Brain microvascular endothelial cell (primary cell): ENCODE measurements at places on chromosomes 11 and 22.

- DNase-seq = no peak
Measured at GRCh38 chr11:9820260-9820659, 156.4 kb downstream of the SWAP70 start.

DNA sequence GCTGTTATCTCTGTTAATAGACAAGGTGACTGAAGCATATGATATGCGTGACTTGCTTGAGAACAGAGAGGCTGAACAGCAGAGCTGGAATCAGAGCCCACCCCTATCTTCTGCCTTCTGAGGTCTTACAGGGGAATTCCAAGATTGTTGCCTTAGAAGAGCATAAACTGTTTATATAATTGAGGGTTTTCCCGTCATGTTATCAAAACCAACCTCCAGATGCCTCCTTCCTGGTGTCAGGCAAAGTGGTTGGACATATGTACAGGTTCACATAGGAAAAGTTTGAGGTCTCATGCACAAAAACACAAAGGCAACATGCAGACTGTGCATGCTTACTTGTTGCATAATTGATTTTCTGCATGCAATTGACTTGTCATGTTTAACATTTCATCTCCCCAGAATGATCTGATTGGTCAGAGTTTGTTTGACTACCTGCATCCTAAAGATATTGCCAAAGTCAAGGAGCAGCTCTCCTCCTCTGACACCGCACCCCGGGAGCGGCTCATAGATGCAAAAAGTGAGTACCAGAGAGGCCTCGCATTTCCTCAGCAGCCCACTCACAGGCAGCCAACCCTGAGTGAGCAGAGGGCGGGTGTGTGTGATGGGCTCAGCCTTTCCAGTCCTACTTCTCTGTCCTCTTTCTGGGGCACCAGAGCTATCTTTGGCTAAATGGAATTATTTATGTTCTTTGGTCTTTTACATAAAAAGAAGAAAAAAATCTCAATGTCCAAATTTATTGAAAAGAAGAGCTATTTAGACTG, 88.9 kb downstream of the BMAL1 start:
- DNase-seq = no peak

- DNase-seq = no peak
Measured at GRCh38 chr11:72373163-72373562, 61.2 kb downstream of the CLPB start.

DNA sequence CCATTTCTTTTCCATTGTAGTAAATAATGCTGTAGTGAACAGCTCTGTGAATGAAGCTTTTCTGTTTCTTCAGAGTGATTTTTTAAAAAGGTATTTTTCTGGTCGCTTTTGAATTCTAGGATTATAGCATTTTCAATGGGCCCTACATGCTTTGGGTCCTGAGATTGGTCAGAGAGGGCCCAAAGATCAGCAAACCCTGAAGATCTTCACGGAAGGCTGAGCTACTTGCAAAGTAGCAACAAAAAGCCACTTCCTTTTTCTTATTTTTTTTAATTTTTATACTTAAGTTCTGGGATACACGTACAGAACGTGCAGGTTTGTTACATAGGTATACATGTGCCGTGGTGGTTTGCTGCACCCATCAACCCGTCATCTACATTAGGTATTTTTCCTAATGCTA, 200.5 kb downstream of the FAT3 start:
- no peak for DNase-seq

DNA sequence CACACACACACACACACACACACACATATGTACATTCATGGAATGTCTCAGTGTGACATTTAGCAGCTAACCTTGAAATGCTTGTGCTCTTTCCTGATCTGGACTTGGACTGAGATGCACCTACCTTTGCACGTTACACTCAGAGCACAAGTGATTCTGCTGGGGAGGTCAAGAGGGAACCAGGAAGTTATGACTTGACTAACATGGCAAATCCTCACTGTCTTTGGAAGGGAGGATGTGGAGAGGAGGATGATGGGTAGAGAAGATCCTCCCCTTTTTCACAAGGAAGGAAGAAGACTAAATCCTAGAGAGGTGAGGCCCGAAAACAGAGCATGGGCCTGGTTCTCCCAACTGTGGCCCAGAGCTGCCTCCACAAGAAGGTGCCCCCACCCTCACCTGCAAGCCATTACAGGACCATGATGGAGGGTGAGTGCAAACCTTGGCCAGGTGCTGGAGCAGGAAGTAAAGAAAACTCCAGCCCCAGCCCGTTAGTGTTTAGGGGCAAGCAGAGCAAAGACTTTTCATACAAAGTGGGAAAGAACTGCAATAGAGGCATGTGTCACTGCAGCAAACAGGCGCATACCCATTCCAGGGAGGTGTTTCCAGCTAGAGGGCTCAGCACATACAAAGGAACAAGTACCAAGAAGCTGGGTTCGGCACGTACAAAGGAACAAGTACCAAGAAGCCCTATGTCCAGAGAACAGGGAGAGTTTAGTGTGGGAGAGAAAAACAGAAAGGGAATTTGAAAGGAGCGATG, 26.4 kb downstream of the SCN4B start:
- DNase-seq = no peak

- DNase-seq = peak; percentile 12
Measured at GRCh38 chr11:16605389-16605893, 133.0 kb upstream of the C11orf58 start.

DNA sequence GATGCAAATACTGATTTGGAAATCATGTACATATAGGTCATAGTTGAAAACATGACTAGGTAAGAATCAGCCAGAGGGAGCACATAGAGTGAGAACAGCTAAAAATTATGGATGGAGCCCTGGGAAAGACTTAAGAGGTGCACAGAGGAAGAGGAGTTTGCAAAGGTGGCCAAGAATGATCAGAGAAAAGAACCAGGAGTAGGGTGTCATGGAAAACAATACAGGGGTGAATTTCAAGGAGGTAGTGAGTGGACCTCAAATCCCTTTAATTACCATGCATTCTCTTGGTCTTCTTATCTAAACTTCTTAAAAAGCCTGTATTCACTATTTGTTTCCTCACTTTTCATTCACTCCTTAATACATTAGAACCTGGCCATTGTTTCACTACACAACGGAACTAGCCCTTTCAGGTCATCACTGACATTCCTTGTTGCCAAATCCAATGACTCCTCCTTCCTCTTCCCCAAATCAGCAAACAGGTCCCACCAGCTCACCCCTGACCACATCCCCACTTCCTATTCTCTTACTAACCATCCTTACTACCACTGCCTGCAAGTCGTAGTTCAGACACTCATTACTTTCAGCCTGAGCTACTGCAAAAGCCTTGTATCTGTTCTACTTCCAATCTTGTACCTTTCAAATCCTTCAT, 22.6 kb downstream of the BUD13 start:
- DNase-seq = no peak

DNA sequence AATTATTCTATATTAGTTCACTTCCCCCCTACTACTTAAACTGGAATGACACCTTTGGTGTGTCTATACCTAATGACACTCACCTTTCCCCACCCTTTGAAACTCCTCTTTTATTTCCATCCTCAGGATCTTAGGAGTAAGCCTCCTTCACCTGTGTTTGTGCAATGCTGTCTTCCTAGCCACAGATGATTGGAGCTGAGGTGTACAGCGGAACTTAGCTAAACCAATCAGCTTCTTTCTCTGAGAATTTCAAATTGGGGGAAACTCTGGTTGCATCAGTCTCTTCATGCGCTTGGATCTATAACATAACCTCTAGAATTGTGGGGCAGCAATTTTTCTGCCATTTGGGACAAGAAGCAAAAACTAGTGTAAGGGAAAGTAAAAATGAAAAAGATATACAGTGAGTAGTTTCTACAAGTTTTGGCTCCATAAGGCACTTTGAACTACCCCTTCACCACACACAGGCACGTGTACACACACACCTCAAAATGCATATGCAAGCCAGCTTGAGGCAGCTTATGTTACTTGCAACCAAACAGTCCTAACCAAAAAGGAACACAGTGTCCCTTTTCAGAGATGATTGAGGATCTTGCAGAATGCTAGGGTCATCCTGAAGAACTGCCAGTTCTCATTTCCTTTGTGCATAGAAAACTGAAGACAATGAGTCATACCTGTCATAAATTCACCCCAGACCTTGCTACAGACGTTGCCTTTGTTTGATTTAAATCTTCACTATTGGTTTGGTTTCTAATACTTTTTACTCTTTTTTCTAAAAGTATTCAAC, 36.0 kb upstream of the LDLRAD3 start:
- DNase-seq = peak; percentile 47

GRCh38 chr11:59285716-59286260, 72.9 kb upstream of the OR5AN1 start:
- no peak for DNase-seq

GRCh38 chr11:126072141-126072741, 9.6 kb upstream of the CDON start:
- DNase-seq = no peak

- DNase-seq = peak; percentile 57
Measured at GRCh38 chr11:19727246-19727645, 14.6 kb downstream of the NAV2 start.

DNA sequence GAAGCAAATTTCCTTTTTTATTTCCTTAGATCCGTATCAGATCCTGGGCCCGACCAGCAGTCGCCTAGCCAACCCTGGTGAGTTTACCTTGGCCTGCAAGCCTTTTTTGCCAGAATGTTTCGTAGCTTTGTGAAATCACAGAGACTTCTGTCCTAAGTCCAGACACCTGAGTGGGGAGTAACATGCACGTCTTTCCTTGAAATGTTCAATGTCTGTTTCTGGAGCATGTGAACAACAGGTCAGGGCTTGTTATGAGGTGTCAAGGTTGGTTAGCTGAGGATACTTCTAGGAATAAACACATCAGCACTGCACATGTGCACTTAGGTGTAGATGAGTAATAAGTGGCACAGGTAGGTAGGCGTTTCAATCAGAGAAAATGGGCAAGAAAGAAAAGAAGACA, 58.0 kb downstream of the KCNJ1 start:
- no peak for DNase-seq

DNA sequence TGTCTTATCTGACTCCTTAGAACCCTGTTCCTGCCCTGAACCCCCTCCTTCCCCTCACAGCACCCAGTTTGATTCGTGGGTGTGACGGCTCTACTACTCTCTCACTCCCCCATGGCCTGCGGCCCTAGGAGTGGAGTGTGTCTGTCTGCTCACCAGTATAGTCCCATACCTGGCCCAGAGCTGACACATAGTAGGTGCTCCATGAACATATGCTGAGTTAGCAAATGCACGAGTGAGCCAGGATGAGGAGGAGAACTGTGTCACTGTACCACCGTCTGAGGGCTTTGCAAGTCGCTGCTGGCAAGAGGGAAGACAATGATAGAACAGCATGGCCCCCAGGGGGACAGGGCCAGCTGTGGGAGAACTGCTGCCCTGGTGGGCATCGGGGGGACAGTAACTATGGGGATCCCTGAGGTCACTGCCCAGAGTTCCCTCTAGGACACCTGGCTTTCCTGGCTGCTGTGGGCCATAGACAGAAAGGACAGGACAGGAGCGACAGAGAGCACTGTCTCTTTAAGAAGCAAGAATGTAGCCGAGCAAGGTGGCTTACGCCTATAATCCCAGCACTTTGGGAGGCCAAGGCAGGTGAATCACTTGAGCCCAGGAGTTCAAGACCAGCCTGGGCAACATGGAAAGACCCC, 19.2 kb upstream of the KIAA0930 start:
- no peak for DNase-seq

DNA sequence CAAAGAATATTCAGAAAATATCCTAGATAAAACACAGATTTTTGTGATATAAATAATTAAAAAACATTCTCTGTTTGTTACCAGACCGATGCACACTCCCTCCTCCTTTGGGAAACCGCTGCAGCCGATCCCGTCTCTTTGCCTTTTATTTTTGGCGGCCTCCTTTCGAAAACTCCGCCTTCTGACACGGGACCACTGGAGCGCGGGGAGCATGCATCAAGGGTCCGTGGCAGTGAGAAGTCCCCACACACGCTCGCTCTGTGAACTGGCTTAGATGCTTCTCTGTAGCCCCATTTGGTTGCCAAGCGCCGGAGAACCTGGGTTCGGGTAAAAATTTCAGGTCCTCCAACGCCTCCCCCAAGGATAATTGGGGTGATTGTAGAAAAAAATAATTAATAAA, 17.0 kb downstream of the DDX17 start:
- no peak for DNase-seq

- DNase-seq = no peak
Measured at GRCh38 chr22:46740910-46741780, 3.1 kb upstream of the CERK start.

DNA sequence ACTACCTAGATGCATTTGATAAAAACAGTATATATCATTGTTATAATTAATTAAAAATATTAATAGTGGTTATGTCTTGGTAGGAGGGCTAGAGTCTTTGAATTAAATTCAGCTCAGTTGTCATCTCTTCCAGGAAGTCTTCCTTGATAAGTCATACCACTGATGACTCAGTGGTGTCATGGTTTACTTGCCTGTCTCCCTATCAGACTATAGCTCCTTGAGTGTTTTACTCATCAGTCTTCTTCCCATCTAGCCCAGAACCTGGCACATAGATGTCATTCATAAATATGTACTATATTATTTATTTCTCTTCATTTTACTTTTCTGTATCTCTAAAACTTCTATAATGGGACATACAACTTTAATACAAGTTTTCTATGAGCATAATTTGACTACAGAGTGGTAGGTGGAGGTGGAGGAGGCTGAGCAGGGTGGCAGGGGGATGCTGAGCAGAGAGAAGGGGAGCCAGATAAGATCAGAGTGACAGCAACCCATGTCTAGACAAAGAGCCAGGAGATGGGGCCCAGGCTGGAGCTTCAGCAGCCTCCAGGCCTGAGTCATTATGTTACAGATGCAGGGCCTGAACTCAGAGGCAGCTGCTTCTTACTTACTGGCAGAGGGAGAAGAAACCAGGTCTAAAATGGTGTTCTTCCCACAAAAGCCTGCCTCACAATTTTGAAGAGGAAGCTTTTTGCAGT, 82.3 kb upstream of the PHOX2A start:
- DNase-seq = peak; percentile 84

DNA sequence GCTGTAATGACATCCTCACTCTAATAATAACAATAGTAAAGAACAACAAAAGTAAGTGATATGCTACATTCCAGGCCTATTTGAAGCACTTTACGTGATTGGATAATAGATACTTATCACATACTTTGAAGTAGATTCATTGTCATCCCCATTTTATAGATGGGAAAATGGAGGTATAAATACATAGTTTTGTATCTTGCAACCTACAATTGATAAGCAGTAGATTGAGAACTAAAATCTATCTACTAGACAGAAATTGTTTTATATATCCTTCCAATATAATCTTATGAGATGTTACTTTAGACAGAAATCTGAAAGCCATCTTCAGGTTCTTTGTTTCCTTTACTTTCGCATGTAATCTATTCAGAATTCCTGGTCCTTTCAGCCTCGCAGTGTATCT, 104.6 kb upstream of the CD44 start:
- DNase-seq = no peak

- DNase-seq = no peak
Measured at GRCh38 chr22:49104434-49104833, 723.2 kb downstream of the BRD1 start.

- no peak for DNase-seq
Measured at GRCh38 chr11:19879307-19880087, 166.9 kb downstream of the NAV2 start.

DNA sequence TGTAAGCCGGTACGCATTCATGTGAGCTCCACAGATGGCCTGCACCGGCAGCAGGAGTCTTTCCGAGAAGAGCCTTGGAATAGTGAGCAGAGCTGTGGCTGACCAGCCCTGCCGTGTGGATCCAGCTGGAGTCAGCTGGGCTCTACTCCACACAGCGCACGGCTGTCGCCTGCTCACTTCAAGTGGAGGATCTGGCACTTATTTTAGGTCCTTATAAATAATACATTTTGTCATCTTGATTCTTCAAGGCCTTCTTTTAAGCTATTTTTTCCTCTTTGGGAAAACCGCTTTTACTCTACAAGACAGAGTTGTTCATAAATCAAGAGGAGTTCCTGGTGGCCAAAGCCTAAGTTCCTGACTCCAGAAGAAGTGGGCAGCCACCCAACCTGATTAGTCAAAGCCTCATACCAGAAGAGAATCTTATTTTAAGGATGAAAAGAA, 93.8 kb downstream of the KCNC1 start:
- DNase-seq = no peak
